ENCODE measurements at places on chromosomes 3 and 15.

GRCh38 chr15:73156431-73157191, 104.3 kb downstream of the NEO1 start:
- no peak for DNase-seq

GRCh38 chr3:30435861-30436331, 170.5 kb upstream of the TGFBR2 start:
- DNase-seq, result no peak

GRCh38 chr15:70225416-70225815, 127.7 kb upstream of the TLE3 start:
- DNase-seq, result no peak

DNA sequence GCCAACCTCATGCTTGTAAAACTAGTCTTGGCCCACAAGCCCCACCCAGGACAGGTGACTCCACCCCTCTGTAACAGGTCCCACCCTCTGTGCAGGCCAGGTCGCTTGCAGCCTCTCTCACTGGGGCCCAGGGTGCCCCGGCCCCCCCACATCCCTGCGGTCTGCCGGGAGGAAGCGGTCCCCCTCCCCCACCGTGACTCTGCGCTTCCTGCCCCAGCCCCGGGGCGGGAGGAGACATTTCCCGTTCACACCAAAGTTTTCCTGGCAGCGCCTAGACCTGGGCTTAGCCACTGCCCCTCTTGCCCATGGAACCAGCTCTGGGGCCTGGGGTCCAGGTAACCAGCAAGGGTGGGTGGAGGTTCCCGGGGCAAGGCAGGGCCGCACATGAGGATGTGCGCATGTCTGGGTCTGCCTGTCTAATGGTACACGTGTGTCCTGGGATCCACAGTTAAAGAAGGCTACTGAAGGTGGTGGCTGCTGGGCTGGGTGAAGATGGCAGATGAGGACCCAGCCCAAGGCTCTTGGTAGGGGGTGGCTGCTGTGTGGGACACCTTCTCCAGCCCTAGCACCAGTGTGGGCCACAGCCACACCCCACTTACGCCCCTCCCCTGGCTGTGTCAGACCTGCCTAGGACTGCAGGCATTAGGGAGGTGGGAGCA, 8.4 kb downstream of the NBEAL2 start:
- peak; percentile 93 for DNase-seq

DNA sequence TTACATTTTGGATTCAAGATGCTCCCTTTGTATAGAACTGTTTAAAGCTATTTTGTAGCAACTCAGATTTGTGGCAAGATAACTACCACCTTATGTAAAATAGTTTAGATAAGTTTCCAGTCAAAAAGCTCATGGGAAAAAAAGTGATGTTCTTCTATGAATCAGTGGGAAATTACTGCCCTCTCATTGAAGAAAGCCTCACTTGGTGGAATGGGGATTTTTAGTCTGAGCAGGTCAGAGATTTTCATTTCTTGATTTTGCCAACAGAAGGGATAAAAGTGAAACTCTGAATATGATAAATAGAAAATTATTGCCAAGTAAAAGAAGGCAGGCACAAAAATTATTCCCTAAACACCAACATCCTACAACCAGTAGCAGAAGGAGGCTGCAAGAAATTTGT, 25.8 kb upstream of the CSTA start:
- DNase-seq, result no peak

GRCh38 chr3:28840976-28841376, 439.9 kb upstream of the RBMS3 start:
- no peak for DNase-seq

GRCh38 chr15:72197460-72198355, at the start of gene GRAMD2A:
Gene GRAMD2A, minus strand, starts transcription at chr15:72197787.
- DNase-seq, result no peak

DNA sequence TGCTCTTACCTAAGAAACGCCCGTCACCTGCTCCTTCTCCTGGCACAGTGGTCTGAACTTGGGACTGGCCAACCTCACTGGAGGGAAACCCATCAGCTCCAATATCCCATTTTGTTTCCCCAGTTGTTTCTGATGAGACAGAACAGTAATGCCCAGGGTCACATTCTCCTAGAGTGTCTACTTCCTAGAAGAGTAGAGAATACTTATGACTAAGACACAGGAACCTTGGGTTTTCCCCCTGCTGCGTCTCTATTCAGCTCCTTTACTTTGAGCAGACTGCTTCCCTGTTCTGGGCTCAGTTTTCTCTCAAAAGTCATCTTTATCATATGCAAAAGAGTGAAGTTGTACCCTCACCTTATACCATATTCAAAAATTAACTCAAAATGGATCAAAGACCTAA, 79.4 kb downstream of the POLR2M start:
- no peak for DNase-seq

GRCh38 chr3:106013971-106014370, 145.2 kb upstream of the CBLB start:
- DNase-seq, result no peak

- no peak for DNase-seq
Measured at GRCh38 chr15:47362118-47362905, 355.0 kb upstream of the SEMA6D start.

DNA sequence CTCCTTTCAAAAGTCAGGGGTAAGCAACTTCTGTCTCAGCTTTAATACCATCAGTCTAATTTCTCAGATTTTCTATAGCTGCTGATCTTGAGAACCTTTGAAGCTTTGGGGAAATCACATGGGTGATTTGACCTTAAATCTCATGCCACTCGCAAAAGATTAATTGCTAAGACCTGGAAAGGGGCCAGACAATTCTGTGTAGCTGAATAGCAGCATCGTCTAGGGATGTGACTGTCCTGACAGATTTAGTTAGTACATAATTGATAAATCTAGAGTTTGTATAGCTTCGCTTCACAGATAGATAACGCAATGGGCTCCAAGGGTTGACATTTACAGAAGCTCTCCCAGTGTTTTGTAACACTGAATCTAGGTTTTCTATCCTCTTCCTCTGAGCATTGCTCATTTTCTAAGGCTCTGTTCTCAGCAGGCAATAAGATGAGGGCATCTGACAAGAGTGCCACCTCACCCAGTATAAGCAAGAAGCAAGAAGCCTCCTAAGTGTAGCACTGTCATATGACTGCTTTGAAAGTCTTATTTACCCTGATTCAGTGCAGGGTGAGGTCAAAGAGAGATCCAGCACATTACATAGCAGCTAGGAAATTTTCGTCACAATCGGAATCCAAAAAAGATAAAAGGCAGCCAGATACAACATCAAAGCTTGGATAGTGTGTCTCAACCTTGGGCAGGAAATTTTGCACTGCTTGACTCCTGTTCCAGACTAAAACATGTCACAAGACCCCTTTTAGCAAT, 47.7 kb upstream of the DUT start:
- no peak for DNase-seq

GRCh38 chr3:4774531-4774930, 204.7 kb upstream of the BHLHE40 start:
- DNase-seq, result no peak

GRCh38 chr3:6781092-6781491, 79.8 kb upstream of the GRM7 start:
- DNase-seq, result no peak

GRCh38 chr15:52406601-52407000, 111.0 kb upstream of the MYO5C start:
- DNase-seq, result no peak

- DNase-seq, result peak; percentile 50
Measured at GRCh38 chr3:16897254-16897926, 12.6 kb downstream of the PLCL2 start.

DNA sequence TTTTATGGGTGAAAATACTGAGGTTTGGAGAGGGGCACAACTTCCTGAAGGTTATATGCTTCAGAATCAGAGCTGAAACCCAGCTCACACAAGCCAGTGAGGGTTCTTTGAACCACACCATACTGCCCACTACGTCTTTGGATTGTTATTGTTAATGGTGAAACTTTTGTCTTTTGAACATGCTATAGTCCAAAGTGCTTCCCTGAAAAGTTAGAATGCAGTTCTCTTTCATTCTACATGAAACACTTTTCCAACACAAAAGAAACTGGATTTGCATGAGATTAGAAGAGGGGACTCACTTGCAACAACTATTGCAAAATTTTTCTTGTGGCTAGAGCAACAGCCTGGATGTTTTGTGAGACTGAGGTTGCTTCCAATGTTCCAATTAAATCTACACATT, 473.6 kb downstream of the SOX2 start:
- DNase-seq, result no peak

Data from activated gamma-delta T cell treated with Interleukin-2 at 50 U/mL for 16 hours (primary cell).